ENCODE measurements at places on chromosomes 5 and 9.

DNA sequence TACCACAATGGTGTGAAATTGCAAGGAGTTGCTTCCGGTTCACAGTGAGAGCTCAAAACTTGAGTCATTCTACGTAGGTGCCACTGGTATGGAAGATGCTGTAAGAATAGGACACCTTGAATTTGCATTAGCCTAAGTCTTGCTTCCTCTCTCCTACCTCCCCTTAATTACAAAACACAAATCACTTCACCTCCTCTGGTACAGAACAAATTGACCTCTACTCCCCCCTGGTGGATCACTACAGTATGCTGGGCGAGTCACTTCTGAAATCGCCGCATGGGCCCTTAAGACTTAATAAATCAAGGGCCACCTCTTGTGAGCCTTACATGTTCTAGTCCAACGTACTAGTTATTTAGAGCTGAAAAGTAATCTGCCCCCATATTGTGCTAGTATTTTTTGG lies 145.3 kb upstream of the SMARCA2 start:
- DNase-seq = peak; percentile 40

DNA sequence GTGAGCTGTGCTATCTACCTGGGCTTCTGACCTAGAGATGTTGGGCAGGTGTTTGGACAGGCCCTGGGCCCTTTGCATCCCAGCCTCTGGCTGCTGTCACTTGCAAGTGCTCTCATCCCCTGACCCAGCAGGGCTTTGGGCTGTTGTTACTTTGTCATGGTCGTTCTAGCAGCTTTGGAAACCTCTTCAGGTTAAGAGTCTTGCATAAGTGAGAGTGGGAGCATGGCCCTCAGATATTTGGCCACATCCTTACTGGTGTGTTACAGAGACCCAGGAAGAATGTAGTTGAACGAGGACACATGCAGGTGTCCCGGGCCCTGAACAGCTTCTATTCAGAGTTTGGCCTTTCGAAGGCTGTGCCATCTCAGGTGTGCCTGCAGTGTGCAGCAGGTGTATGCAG lies 4.5 kb downstream of the TENT4A start:
- no peak for DNase-seq

DNA sequence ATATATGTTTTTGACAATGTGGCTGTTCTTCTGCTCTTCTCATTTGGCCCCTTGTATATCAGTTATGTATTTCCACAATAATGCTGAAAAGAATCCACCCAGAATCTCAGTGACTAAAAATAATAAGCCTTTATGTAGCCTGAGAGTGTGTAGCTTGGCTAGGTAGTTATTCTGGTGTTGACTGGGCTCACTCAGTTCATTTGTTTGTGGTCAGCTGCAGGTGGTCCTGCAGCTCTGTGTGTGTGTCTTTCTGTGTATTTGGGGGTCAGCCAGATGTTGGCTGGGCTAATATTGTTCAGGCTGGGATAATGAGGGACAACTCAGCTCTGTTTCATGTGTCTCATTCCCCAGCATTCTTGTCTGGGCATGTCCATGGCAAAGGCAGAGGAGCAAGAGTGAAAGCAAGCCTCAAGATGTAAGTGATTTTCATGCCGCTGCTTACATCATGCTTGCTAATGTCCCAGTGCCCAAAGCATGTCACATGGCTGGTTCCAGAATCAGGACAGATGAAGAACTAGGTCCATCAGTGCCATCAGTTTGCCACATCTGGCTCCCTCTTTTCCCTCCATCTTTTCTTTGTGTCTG lies 162.8 kb downstream of the KCTD16 start:
- DNase-seq = no peak

DNA sequence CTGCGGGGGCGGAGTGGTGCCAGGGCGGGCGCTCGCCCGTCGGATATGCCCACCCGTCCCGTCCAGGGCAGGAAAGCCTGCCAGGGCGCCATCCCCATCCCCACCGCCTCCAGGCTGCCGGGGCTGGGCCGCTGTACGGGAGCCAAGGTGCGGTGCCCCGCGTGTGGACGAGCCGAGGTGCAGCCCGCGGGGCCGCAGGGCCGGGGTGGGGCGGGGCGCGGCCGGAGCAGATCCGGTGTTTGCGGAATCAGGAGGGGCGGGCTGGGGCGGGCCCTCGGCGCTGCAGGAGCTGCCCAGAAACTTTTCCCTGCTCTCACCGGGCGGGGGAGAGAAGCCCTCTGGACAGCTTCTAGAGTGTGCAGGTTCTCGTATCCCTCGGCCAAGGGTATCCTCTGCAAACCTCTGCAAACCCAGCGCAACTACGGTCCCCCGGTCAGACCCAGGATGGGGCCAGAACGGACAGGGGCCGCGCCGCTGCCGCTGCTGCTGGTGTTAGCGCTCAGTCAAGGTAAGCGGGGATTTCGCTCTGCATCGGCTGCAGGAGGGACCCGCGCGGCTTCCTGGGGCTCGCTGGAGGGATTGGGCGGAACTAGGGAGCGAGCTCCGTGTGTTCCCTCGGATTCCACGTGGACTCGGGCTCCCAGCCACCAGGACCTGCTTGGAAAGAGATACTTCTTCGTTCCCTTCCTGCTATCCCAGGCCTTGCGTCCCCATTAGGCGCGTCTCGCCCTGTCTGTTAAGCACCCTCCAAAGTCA lies at the start of gene ITGA2:
Gene ITGA2, plus strand, starts transcription at position 328 of the 756 bp plus-strand sequence. Its CDS starts 117 bp downstream, at position 445.
- DNase-seq = peak; percentile 7

DNA sequence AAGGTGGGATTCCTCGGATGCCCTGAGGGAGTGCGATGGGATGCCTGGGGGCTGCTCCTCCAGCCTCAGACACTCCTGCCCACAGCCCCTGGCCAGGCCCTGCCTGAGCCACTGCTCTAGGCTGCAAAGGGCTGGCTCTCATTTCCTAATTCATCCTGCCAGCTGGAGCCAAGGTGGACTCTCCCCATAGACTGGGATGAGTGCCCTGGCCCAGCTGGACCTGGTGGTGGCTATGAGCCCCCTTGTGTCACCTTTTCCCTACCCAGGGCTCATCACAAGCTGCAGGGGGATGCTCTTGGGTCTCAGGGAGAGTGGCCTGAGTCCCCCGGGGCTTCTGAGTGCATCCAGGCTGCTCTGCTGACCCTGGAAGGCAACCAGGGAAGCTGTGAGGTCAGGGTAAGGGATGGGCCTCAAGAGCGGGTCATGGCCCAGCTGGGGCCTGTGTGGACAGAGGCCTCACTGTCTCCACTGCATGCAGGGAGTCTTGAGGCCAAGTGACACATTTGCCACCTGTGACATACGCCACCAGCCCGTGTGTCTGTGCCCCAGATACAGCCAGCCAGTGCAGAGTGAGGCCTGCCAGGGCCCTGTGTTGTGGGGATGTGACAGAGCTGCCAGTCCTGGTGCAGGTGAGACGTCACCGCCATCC lies 102.7 kb upstream of the IER5L start:
- no peak for DNase-seq
